ENCODE measurements at places on chromosomes 1 and 21. TPM values are rescaled to one million over a fixed set of nuclear protein-coding genes. Genes with fewer than 3 reads are reported as not detected.

PRAMEF7 gene
- not detected for total RNA-seq

GLMN gene
- 11.9 TPM for total RNA-seq

PTGER3 gene
- total RNA-seq, result 0.77 TPM

CR1 gene
- not detected for total RNA-seq

CGN gene
- total RNA-seq, result under 0.01 TPM

NPPA gene
- not detected for total RNA-seq

TTLL7 gene
- 19.4 TPM for total RNA-seq

FAM72D gene
- total RNA-seq, result under 0.01 TPM

AIRE gene
- total RNA-seq, result 0.28 TPM

PADI3 gene
- not detected for total RNA-seq

FHAD1 gene
- 0.19 TPM for total RNA-seq

BARHL2 gene
- total RNA-seq, result not detected

FYB2 gene
- not detected for total RNA-seq

IPO13 gene
- total RNA-seq, result 19.9 TPM

ROR1 gene
- 7.3 TPM for total RNA-seq

ARMH1 gene
- 0.28 TPM for total RNA-seq

TRIM17 gene
- under 0.01 TPM for total RNA-seq

CD2 gene
- total RNA-seq, result not detected

TCP10L gene
- total RNA-seq, result 0.19 TPM

MYOG gene
- total RNA-seq, result not detected

All from regular cardiac myocyte (primary cell).